ENCODE measurements at places on chromosomes 5 and 9.

DNA sequence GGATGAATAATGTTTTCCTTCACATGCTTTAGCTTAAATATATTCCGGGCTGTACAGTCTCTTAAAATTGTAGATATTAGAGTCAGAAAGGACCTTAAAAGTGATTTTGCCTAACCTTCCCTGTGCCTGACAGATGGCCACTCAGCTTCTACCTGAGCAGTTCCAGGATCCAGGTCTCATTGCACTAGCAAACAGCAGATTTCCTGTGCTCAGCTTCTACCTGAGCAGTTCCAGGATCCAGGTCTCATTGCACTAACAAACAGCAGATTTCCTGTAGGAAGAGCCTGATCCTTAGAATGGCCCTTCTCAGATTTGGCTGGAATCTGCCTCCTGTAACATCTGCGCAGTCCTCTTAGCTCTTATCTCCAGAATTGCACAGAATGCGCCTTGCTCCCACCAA lies 219.8 kb downstream of the AOPEP start:
- DNase-seq, result no peak

GRCh38 chr5:100667161-100667630 lies 132.0 kb downstream of the FAM174A start:
- no peak for DNase-seq

- no peak for DNase-seq
Measured at GRCh38 chr5:14760548-14761002, 96.1 kb downstream of the OTULIN start.

- no peak for DNase-seq
Measured at GRCh38 chr5:37533851-37534250, 154.7 kb downstream of the WDR70 start.

GRCh38 chr9:114400219-114400618 lies 12.4 kb upstream of the AKNA start:
- no peak for DNase-seq
